Immature natural killer cell (primary cell): ENCODE measurements at places on chromosomes 7 and 10.
A peak's percentile ranks its signal among the peaks of the same experiment; 100 is the strongest.

- no peak for DNase-seq
These were observed 33.8 kb downstream of the NOLC1 start for GRCh38 chr10:102185811-102186527.

GRCh38 chr7:116952635-116953371 lies 498 bp upstream of the ST7 start:
- no peak for DNase-seq

DNA sequence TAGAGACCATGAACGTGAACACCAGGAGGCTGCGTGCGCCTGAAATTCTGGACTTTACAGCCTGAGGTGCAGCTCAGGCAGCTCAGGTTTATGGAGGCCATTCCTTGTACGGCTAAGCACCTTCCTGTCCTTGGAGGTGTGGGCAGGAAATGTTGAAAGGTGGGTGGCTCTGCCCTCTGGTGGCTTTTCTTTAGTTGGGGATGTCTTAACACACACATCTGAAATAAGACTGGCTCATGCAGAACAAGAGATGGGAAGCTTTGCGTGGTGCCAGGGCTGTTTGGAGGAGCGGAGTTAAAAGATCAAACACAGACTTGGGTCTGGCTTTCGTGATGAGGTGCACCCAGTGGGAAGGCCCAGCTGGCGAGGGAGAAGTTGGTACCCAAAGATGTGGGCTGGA lies 64.1 kb downstream of the DOCK1 start:
- DNase-seq = no peak

DNA sequence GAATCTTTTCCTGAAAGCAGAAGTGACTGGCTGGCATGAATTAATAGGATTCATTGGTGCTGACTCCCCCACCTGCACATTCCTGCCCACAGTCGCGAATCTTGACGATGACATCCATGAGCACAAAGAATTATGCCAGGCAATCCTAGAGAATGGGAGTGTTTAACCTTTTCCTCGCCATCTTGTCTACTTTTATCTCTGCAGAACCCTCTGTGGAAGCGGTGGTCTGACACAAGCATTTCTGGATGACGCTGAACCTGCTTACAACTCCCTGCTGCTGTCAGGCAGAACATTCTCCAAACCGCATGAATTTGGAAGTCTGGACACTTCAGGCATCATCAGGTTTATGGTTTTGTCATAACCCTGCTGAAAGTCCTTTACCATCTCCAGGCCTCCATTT lies 36.5 kb downstream of the KLF6 start:
- DNase-seq = no peak

GRCh38 chr7:25066253-25066652 lies 58.8 kb downstream of the CYCS start:
- no peak for DNase-seq

DNA sequence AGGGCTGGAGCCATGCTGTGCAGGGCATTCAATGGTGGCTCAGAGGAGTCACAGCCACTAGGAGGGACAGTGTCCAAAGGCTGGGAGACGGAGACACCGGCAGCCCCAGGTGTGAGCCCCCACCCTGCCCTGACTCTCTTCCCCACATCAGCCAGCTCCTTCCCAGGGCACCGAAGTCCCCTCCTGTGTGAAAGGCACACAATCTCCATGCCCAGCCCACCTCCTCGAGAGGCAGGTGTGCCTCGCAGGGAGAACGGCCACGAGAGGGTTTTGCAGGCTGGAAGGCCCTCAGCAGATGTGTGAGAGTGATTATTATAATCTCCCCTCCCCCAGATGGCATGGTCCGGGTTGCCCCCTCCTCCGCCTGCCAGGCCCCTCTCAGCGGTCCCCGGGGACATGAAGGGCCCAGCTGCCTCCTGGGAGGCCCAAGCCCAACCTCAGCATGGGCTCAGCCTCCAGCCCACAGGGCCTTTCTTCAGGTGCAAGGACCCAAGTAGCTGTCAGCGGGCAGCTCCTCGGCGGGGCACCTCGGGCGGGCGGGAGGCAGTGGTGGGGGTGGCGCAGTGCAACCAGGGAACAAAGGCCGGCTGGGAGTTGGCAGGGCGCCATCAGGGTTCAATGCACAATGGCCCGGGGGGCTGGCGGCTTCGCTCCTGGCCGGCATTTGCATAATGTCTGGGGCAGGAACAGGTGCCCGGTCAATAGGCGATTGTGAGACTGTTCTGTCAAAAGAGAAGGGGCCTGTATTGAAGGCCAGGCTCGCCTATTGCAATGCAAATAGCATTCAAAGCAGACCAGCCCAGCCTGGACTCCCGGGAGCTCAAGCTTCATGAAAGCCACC lies 155.3 kb upstream of the ZMIZ1 start:
- no peak for DNase-seq

DNA sequence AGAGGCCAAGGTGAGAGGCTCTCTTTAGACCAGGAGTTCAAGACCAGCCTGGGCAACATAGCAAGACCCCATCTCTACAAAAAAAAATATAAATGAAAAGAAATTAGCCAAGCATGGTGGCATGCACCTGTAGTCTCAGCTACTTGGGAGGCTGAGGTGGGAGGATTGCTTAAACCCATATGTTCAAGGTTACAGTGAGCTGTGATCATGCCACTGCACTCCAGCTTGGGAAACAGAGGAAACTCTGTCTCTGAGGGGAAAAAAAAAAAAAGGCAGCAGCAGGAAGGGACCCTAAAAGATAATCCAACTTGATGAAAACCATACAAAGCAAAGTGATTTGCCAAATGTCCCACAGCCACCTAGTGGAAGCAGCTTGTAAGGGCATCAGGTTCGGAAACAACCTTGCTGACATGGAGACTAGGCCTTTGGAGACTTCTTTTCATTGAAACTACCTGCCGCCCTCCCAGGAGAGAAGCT lies 15.6 kb upstream of the PBLD start:
- peak; percentile 22 for DNase-seq

- no peak for DNase-seq
These were observed 96.2 kb downstream of the GLCCI1 start for GRCh38 chr7:8064828-8065227.

DNA sequence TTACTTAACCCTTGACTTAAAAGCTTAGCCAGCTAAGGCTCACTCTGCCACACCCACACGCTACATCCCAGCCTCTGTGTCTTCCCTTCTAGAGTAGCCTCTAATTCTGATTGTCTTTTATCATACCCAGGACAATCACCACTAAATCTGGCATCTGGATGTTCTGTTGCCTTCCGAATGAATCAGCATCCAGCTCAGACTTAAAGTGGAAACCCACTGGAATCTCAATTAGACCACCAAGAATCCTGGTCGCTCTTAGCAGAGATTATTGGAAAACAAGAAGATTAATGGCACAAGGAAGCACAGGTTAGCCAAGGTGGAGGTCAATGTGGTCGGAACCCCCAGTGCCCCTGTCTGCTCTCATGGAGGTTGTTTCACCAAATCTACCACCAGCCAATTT lies 404.2 kb upstream of the FOXK1 start:
- no peak for DNase-seq

DNA sequence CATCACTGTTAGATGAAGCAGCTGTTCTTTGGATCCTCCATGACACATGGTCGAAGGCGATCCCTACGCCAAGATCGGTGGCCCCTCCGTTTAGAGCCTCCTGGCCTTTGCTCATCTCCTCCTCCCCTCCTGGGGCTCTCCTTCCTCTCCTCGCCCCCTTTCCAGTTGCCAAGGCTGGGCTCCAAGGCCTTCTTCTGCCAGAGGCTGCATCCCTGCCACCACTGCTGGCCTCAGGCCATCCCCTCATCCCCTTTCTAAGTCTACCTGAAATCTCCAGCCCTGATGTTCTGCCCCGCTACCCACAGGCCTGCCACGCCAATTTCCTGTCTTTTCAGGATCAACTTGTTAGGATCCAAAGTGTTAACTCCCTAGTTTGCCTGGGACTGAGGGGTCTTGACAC lies 265.1 kb upstream of the ZMIZ1 start:
- DNase-seq = no peak

- no peak for DNase-seq
These were observed 113.4 kb downstream of the PTPN20 start for GRCh38 chr10:47024399-47025252.

DNA sequence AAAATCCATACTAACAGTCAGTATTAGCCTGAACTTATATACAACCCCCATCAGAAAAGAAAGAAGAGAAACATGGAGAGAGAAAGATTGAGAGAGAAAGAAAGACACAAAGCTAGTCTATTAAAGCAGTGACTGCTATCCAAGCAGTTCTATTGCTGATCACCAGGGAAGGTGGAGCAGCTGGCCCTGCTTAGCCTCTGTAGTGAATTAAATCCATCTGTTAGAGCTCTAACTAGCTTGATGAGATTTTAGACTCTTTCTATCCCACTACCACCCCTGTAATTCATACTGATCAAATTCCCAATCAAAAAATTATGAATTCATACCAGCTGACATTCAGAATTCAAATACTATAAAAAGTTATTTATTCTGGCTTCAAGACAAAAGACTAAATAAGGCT lies 486.0 kb upstream of the LRRN3 start:
- DNase-seq = no peak

- DNase-seq = no peak
These were observed 85.0 kb upstream of the FAM180A start for GRCh38 chr7:135833642-135834041.

- DNase-seq = peak; percentile 32
These were observed 21.6 kb upstream of the KLF6 start for GRCh38 chr10:3806603-3807002.

DNA sequence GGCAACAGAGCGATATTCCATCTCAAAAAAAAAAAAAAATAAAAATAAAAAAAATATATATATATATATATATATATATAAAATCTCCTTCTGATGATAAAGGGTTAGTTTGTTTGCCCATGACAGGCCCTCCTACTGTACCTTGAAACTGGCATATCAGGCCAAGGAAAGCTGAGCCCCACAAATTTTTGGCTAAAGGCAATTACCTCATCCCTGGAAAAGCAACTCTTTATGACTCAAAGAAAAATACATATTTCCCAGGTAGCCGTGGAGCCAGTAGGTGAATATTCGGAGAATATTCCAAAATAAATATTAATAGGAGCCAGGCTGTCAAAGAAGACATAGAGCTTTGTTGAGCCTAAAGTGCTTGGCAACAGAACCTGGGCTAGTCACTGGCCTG lies 245.1 kb downstream of the GALNT17 start:
- DNase-seq = no peak

DNA sequence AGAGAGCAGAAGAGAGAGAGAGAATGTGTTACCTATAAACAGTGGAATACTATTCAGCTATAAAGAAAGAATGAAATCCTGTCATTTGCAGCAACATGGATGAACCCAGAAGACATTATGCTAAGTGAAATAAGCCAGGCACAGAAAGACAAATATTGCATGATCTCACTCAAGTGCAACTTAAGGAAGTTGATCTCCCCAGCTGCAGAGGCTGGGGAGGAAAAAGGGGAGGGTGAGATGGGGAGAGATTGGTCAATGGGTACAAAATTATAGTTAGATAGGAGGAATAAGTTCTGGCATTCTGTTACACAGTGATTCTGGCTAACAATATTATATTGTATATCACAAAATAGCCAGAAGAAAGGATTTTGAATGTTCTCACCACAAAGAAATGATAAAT lies 11.2 kb upstream of the JAZF1 start:
- no peak for DNase-seq

DNA sequence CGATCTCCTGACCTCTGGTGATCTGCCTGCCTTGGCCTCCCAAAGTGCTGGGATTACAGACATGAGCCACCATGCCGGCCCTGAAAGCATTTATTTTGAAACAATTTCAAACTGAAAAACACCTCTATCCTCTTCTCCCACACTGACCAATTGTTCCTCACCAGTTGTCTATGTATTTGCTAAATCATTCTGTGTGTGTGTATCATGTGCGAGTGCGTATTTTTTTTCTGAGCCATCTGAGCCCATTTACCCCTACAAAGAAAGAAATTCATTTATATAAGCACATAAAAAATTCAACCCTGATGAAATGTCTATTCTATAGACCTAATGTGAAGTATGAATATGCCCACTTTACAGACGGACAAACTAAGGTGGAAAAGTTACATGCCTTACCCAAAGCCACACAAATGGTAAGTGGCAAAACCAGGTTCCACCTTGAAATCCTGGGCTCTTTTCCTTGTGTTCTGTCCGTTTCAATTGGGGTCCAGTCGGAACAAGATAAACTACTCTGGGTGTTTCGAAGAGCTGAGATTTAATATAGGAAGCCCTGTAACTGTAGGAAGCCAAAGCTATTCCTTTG lies 46.8 kb downstream of the RBM17 start:
- DNase-seq = no peak

DNA sequence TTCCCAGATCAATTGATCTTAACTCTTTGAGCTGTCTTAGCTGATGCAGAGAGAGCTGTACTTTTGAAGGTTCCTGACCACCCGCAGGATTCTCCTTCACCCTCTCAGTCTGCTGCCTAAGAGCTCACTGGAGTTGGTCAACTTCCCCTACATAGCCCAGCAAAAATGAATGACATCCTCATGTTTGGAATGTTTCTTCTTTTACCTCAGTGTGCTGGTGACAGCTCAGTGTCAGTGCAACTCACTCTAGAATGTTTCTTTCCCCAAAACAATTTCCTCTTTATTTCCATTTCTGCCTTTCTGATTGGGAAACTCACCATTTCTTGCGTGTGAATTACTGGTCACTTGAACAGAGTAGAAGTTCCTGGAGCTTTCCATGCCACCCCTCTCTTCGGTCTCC lies 48.7 kb downstream of the LSMEM1 start:
- DNase-seq = no peak

- no peak for DNase-seq
These were observed 61.1 kb upstream of the SAMD8 start for GRCh38 chr10:75050149-75050919.

GRCh38 chr7:128791972-128792327 lies 182 bp downstream of the CCDC136 start:
- no peak for DNase-seq

- DNase-seq = no peak
These were observed 45.1 kb upstream of the AUTS2 start for GRCh38 chr7:69553190-69553589.

GRCh38 chr10:96417441-96417840 lies 58.6 kb upstream of the OPALIN start:
- no peak for DNase-seq
